ENCODE measurements at places on chromosomes 6 and 20.

- no peak for DNase-seq
Observed at GRCh38 chr6:43544461-43544860, 27.6 kb downstream of the POLR1C start.

DNA sequence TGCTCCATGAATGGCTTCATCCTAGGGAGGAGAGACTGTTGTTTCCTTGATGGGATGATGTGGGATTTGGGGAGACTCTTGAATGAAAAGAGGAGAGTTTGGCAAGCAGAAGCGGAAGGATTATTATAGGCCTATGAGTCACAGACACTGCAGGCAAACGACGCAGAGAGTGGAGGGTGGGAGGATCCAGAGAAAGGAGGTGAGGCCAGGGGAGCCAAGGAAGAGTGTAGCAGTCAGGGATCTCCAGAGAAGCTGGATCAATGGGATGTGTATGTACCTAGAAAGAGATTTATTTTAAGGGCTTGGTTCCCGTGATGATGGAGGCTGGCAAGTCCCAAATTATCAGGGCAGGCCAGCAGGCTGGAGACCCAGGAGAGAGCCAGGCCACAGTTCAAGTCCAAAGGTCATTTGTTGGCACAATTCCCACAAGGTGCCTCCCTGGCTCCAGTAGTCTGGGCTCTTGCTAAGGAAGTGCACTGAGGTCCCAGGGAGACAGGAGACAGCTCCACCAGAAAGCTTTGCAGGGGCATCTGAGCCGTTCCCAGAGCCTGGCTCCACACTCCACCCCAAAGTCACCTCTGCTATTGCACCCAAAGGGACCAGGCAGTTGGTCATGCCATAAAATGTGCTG, 76.0 kb downstream of the ADTRP start:
- no peak for DNase-seq

DNA sequence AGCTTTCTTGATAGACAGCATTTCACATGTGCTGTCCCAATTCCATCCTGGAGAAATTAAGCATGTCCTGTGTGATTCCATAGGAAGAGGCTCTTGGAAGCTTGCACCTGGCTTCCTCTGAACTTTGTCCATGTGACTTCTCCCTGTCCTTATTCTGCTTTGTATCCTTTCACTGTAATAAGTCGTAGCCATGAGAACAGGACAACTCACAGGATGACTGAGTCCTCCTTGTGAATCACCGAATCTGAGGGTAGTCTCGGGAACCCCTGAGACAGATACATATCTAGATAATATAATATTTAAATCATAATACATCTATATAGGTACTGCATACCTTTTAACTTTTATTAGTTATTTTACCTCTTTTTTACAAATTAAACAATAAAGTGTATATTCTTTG, 156.7 kb upstream of the THEMIS start:
- DNase-seq, result no peak

- no peak for DNase-seq
Observed at GRCh38 chr6:167351656-167352345, 26.9 kb downstream of the TTLL2 start.

DNA sequence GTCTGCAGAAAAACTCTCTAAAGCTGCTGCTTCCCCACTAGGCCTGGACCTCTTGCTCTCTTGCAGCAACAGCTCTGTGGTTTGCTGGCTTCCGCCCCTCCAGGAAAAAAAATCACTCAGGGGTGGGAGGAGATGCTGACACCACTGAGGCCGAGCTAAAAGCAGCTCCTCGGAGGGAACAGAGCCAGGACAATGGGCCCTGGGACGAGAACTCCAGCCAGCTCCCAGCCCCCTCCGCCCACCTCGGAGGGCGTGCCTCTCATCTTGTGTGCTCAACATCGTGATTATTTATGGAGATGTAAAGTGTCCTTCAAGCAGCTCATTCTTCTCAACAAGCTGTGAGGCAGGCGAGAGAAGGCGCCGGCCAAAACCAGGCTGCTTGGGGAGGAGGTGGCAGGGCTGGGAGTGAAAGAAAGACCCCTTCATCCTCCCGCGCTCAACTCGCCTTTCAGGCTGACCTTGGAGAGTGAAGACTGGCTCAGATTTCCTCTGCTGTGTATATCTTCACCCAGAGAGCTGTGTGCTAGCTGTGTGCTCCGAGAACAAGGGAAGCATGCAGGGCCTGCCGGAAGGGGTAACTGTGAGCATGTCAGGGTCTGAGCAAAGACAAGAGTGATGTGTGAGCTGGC, 53.5 kb upstream of the LRFN2 start:
- DNase-seq, result no peak

DNA sequence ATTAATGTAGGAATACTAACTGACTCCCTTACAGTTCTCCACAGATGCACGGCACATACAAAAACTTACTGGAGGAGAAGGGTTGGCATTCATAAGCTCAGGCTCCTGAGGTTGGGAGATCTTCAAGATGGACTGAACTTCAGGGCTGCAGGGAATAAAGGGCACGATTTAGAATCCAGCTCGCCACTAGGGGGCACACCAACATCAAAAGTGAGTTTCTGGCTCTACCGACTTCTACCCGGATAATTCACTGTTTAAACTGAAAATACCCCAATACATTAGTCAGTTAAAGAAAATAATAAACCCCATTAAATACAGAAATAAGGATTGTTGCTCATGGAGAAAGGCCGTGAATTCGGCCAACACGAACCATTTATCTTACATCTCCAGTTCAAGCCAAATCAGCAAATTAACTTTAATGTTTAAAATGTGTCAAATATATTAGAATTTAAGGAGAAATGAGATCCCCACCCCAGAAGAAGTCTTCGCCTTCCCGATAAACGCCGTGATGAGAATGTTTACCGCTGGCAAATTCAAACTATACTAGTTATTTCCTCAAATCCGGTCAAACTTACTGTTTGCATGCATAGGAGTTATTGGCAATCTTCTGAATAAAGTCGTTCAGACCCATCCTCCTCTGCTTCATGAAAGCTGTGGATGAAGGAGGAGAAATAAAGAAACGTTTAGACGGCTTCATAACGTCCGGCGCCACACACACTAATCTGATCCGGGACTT, 121.7 kb upstream of the SLC2A12 start:
- peak; percentile 82 for DNase-seq

DNA sequence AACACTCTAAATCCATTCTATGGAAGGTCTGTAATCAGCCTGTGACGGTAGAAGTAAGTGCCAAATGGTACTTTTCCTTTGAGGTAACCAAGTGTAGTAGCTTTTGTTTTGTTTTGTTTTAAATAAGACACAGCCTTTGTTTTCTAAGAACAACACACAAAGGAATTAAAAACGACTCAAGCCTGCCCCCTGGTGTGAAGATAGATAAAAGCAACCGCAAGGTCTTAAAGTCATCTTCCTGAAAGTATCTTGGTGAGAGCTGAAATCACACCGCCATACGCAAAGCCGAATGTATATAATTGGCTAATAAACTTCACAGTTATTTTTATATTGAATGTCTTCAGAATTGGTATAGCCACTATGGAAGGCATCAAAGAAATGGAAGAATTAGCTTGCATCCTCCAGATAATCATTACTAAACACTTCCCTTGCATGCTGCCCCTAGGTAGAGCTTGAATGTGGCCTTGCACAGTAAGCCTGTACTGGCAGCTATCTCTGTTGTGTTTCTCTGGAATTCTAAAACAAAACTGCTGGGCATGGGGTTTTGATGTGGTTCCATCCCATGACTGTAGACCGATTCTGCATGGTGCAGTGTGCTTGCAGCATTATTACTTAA, 95.6 kb downstream of the LAMP5 start:
- no peak for DNase-seq

DNA sequence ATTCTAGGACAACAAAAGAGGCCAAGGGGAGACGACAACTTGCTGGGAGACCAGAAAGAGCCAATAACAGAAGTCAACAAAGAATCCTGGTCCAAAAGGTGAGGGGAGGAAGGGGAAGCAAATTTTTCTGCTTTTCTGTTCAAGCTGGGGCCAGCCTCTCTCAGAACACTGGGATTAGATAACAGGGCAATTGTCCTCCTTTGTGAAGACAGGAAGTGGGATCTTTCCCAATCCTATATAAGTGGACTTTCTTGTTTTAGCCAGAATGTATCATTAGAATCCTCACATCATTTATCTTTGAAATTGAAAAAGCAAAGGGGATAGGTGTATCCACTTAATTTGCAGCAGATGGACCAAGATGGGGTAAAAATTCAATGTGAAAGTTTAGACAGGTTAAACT, 101.2 kb upstream of the COL21A1 start:
- DNase-seq, result no peak

DNA sequence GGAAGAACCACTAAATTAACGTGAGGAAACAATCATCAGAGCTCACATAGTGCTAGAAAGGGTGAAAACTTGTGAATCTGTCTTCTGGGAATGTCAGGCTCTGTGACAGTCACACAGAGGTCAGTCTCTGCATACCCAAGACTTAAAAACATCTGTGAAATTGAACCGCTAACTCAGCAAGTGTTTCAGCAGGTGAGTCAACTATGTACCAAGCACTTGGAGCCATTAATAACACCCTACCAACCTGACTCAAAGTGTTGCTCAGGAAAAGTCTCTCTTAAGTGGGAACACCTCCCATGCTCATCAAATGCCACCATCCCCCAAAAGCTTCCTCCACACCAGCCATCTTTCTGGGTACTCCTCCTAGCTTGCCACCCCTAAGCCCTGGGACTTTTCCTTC, 92.3 kb upstream of the CARMIL1 start:
- DNase-seq, result no peak

DNA sequence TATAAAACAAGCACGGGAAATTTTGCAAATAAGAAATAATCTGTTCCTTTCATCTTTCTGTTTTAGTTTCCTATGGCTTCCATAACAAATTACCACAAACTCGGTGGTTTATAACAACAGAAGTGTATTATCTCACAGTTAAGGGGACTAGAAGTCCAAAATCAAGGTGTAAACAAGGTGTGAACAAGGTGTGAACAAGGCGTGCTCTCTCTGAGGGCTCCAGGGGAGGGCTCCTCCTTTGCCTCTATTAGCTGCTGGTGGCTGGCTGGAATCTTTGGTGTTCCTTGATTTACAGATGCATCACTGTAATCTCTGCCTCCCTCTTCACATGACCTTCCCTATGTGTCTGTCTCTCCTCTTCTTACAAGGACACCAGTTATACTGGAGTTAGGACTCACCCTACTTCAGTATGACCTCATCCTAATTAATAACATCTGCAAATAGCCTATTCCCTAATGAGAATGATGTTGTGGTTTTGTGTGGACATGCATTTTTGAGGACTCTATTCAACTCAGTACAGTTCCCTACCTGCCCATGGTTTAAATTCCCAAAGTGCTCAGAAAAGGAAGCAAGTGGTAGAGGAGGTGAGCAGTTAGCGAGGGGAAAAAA, 17.5 kb upstream of the BMP5 start:
- no peak for DNase-seq

GRCh38 chr20:57664924-57665588, 44.8 kb downstream of the PMEPA1 start:
- no peak for DNase-seq

DNA sequence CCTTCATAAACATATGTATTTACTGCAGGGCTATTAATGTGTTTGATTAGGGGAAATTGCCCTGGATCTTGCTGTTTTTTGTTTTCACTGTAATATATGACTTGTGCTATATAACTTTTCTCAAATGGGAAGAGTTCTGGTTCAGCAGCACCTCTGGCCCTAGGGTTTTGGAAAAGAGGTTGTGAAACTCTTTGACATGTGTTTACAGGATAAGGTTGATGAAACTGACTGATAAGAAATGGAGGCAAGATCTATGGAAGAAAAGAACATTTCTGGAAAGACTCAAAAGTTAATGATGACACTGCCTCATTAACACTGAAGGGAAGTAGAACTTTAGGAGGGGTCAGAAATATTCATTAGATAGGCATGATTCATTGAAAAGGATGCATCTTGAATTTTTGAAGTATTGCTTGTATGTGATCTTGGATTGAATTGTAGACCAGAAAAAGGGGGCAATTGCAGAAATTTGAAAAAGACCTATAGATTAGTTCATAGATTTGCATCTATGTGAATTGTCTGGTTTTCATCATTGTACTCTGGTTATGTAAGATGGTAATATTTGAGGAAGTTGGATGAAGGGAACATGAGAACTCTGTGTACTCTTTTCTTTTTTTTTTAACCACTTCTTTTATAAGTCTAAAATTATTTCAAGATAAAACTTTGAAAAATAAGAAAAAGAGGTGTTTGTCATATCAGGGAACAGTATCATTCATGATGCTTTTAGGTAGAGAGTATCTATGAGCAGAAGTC, 54.0 kb downstream of the UTRN start:
- DNase-seq, result no peak

DNA sequence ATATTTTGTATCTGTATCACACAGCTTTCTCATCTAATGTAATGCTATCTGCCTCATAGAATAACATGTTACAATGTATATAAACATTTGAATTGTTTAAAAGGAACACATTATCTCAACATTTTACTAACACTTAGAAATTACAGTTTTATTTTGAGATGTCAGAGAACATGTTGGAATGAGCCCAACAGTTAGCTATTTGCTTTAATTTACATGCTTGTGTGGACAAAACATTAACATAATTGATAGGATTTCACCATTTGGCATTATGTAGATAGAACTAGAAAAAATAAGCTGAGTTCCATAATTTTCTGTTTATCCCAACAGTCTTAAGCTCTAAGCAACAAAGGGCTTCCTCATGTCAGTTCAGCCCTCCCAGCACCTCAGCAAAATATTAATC, 330.9 kb downstream of the LMBRD1 start:
- DNase-seq, result no peak

DNA sequence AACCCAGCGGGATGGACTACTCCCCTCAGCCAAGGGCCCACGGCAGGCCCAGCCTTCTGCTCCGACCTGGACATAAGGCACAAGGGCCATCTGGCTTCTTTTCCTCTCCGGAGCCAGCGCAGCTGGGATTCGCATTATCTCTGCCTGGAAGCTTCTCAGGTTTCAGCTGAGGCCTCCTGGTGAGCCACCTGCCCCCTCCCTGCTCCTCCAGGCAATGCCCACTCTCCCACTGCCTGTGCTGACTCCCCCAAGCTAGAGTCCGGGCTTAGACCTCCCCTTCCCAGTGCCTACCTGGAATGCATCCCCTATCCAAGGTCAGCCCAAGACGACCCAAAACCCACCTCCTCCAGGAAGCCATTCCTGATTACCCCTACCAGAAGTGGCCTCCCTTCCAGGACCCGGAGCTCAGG, 60.7 kb downstream of the EZR start:
- DNase-seq, result no peak

DNA sequence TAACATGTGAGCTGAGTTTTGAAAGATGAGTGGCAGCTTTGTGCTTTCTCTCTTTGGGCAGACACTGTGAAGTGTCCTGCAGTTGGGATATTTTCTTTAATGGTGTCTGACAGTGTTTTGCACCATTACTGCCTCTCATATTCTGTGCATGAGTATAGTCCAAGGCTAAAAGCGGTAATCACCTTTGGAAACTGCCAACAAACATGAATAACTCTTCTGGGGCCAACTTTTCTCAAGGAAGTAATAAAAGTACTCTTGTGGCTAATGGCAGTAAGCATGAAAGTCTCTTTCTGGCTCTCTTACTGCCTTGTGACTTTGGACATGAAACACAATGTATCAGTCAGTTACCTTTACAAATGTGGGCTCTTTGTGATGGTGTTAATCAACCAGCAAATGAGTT, 91.7 kb upstream of the SOX4 start:
- no peak for DNase-seq

- DNase-seq, result no peak
Observed at GRCh38 chr20:10316582-10316981, 98.0 kb downstream of the SNAP25 start.

- no peak for DNase-seq
Observed at GRCh38 chr20:14142171-14142570, 146.9 kb downstream of the MACROD2 start.

GRCh38 chr6:170485159-170485558, 67.9 kb downstream of the PSMB1 start:
- no peak for DNase-seq

- peak; percentile 52 for DNase-seq
Observed at GRCh38 chr6:137571854-137572253, 77.7 kb upstream of the OLIG3 start.

- no peak for DNase-seq
Observed at GRCh38 chr20:10449270-10449669, 14.2 kb downstream of the SLX4IP start.

All from stimulated activated naive CD8-positive, alpha-beta T cell treated with anti-CD3 and anti-CD28 coated beads, Interleukin-15, amount 100 ng/mL, for 72 hours (primary cell).